Osteoblast (primary cell): ENCODE measurements at places on chromosomes 1 and 21. TPM values are rescaled to one million over a fixed set of nuclear protein-coding genes. Genes with fewer than 3 reads are reported as not detected.

GRCh38 chr21:30168086-30168485 is 1.5 kb upstream of the CLDN17 start:
- no peak for DNase-seq

DNA sequence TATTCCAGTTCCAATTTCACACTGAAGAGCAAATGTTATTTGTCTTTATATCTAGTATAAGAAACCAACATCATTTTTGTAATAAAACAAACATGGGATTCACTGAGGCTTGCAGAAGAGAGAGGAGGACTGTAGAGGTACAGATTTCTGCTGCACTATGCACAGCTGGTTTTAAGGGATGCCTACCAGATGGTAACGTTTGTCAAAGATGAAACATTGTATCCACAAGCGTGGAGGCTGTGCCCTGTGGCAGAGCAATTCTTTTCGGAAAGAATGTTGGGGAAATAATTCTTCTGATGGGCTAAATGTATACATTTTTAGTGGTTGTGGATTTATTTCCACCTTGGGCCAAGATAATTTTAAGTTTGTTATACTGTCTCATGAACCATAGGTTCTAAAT is 272.4 kb downstream of the DUSP10 start:
- DNase-seq: no peak

DNA sequence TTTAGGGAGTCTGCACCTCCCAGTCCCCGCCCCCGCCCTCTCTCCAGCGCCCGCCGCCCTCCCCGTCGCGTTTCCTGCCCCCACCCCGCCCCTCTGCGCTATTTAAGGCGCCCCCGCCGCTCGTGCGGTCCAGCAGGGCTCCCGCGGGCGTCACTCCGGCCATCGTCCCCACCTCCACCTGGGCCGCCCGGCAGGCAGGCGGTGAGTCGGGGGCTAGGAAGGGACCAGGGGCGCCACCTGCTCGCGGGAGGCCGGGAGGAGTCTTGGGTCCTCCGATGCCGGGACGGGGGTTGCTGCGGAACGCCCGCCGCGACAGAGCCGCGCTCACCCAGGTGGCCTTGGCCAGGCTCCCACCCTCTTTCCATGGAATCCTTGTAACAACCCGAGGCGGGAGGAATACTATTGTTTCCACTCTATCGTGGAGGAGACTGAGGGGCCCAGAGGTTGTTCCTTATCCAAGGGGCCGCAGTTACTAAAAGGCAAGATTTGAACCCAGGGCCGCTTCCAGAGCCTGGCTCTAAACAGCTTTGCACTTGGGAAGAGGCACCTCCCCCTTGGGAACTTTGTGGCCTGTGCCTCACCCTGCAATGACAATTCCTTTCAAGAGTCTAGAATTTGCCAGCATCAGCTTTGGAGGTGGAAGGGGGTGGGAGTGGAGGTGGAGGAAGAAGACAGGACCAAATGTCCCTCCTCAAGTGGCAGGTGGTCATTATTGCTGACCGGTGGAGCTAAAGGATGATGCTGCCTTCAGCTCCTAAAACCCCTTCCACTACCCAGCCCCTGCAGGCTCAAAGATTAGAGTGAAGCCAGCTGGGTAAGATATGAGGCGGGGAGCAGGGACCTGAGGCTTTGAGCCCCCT is at the start of gene GJA4:
TSS of gene GJA4 (plus strand) at position 132 of the 860 bp plus-strand sequence. CDS start 1,215 bp downstream, outside the sequence.
- peak; percentile 86 for DNase-seq

TMEM167B gene
- 24.6 and 30.1 TPM in 2 replicates for total RNA-seq

B3GALT5 gene
- total RNA-seq: under 0.01 TPM in 2 replicates

ORC1 gene
- 0.72 and 1.2 TPM in 2 replicates for total RNA-seq

FALEC gene
- 0.36 TPM in 1 of 2 replicates, not detected in the other for total RNA-seq

GRCh38 chr21:33053951-33054350 is 16.0 kb upstream of the OLIG1 start:
- no peak for DNase-seq

GRCh38 chr1:169143984-169144383 is 37.5 kb downstream of the ATP1B1 start:
- DNase-seq: no peak

GRCh38 chr1:211842518-211842917 is 12.0 kb upstream of the LPGAT1 start:
- DNase-seq: no peak

- no peak for DNase-seq
These were observed 46.4 kb upstream of the TRABD2B start for GRCh38 chr1:48043622-48044021.

LEMD1 gene
- not detected in 2 replicates for total RNA-seq

SYT6 gene
- 0.29 and 0.36 TPM in 2 replicates for total RNA-seq

DNA sequence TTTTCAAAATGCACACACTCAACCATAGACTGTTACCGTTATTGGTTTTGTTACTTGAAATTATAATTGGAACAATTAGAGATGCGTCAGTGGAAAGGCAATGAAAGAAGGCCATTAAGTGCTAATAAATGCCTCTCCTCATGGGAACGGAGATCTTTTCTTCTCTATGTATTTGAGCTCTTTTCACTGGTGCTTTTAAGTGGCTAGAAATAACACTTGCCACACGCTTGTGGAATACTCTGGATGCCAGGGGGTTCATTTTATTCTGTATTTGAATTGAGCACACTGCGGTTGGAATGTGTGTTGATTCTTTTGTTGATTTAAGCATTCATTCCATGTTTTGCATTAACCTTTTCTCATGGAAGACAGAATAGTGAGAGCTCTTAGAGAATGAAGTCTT is 68.4 kb downstream of the DNM3 start:
- DNase-seq: no peak

GRCh38 chr1:175015243-175015642 is 8.0 kb downstream of the MRPS14 start:
- peak; percentile 85 for DNase-seq

NENF gene
- total RNA-seq: 33.7 and 35.4 TPM in 2 replicates

DNA sequence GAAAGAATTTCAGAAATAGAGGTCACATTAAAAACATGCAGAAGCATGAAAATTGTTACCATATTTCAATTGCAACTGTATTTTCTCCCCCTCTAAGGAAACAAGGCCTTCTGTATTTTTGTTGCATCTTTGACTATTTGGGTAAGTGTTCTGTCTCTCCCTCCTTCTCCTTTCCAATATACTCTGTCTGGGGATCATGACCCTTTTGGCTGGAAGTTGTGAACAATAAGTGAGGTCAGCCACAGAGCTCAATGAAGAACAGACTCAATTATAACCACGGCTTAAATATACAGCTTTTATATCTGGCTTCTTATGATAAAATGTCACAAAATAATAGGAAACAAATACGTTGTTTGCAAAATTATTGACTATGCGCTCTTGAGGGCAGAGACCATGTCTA is 47.1 kb downstream of the SPAG17 start:
- no peak for DNase-seq

DNA sequence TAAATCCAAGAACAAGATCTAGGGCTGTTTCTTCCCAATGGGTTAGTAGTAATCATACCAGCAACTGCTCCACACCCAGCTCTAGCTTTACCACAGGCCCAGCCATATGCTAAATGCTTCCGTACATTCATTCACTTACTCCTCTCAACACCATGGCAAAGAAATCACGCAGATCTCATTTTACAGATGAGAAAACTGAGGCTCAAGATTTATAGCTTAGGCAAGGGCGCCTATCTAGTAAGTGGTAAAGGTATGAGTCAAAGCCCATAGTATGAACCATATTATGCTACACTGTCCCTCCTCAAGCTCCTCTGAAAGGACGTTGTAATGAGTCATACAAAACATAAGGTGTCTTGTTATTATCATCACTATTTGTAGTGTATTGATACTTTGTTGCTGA is 82.2 kb downstream of the NIBAN1 start:
- no peak for DNase-seq

COL9A2 gene
- 0.36 and 0.88 TPM in 2 replicates for total RNA-seq

DNA sequence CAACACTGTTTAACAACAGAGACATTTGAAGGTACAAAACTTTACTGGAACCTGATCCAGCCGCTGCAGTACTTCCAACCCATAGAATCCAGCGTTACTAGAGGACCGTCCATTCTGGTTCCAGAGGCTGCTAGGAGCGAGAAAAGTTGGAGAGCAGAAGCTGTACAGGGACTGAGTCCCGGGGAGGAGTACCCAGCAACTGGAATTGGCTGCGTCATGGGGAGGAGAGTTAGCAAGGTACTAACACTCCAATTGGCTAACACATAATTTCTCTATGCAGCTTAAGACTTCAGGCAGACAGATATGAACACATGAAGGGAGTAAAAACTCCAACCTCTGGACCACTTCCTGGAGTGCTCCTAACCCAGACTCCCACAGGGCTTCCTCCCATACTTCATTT is 2.1 kb upstream of the QSOX1 start:
- no peak for DNase-seq

DNA sequence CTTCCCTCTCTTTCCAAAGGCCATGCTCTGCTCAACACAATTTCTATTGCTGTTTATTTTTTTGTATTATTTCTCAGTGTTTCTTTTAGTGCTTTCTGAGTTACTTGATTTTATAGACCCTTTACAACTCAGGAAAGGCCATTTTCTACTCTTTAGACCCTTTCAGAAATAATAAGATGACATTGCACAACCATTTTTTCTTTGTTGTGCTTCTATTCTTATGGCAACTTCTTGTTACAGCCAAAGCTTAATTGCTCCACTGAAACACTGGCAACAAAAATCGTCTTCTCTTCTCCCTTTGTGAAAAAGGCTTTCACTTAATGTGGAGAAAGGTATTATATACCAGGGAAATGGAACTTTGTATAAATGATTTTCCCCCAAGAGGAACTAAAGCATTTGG is 39.0 kb upstream of the SAMSN1 start:
- DNase-seq: no peak

GRCh38 chr1:115949156-115949555 is 27.2 kb upstream of the SLC22A15 start:
- DNase-seq: no peak

- DNase-seq: no peak
These were observed 3.3 kb downstream of the NCSTN start for GRCh38 chr1:160346463-160346862.

DNA sequence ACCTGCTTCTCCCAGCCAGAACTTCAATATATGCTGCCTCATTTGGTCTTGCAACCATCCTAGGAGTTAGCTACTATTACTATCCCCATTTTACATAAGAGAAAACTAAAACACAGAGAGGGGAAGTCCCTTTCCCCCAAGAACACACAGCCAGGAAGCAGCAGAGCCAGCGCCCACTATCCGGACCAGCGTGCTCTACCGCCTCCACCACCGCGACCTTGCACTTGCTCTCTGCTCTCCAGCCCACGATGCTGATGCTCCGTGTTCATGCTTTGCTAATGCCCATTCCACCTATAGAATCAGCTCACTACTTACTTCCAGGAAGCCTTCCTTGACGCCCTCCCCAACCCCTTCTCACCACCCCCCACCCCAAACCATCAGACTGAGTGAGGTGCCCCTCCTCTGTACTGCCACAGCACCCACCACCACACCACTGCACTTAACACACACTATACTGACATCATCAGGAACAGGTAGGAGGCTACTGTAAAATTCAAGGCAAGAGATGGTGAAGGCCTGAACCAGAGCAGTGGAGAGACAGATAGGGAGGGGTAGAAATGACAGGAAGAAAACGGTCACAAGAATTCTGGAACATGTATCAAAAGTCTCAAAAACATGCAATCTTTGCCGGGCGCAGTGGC is 9.4 kb downstream of the TMEM53 start:
- DNase-seq: no peak

- no peak for DNase-seq
These were observed 113.1 kb downstream of the PCP4 start for GRCh38 chr21:39980241-39980820.

OPRD1 gene
- total RNA-seq: not detected in 2 replicates

- DNase-seq: no peak
These were observed 4.3 kb upstream of the C1QTNF12 start for GRCh38 chr1:1250786-1251284.

DNA sequence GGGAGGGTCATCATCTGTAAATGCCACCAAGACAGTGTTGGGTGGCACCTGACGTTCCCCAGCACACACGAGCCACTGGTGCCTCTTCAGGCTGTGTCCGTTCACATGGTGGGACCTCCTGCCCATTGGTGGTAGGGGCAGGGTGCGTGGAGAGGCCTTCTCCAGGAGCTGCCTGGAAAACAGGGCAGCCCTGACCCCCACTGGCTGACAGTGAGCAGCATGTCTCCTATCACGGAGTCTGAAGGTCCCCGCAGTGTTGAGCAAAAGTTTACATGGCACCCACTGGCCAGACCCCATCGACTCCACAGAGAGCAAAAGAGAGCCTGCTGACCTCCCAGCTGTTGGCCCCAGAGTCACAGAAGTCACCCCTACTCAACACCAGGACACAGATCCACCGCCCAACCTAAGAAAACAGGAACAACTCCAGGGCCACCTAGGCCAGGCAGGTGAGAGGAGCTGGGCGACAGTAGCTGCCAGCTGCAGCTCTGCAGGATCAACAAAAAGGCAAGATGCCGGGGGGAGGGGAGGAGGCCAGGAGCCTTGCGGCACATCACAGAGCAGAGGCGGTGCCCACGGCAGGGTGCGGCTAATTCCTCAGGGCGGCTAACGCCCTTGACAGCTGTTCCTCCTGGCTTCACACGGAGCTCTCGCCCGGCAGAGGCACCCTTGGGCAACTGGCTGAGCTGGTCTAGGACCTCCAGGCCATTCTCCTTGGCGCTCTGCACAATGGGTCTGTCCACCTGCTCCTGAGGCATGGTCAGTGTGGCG is 14.4 kb upstream of the IFI6 start:
- no peak for DNase-seq

DNA sequence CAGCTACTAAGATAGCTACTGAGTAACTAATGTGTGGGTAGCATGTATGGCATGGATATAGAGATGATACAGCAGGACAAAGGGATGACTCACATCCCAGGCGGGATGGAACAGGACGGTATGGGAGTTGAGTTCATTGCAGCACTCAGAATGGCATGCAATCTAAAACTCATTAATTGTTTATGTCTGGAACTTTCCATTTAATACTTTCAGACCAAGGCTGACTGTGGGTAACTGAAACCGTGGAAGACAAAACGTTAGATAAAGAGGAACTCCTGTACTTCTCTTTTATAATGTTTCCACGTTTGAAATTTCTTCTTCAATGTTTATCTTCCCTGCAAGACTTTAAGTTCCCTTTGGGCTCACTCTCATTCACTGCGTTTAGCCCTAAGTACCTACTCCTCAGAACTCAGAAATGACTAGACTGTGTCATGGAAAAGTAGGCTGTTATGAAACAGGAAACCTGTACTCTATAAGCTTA is 151.9 kb downstream of the MAGI3 start:
- peak; percentile 73 for DNase-seq

GRCh38 chr1:26626994-26627393 is 68.8 kb upstream of the ARID1A start:
- no peak for DNase-seq

KCNE1 gene
- total RNA-seq: 0.29 and 0.72 TPM in 2 replicates

UTS2 gene
- under 0.01 and 0.29 TPM in 2 replicates for total RNA-seq

GRCh38 chr1:68121536-68121935 is 71.1 kb upstream of the DIRAS3 start:
- peak; percentile 59 for DNase-seq

- DNase-seq: peak; percentile 35
These were observed 2.1 kb downstream of the TESK2 start for GRCh38 chr1:45488666-45489377.

FAM177B gene
- not detected in 2 replicates for total RNA-seq

OR2T35 gene
- total RNA-seq: not detected in 2 replicates
